ENCODE measurements at places on chromosomes 12 and 14. TPM values are rescaled to one million over a fixed set of nuclear protein-coding genes. Genes with fewer than 3 reads are reported as not detected.

SCN8A gene
- total RNA-seq: 0.52 TPM

SELPLG gene
- 3.7 TPM for total RNA-seq

AQP2 gene
- not detected for total RNA-seq

TC2N gene
- total RNA-seq: 5.7 TPM

TOMM20L gene
- not detected for total RNA-seq

DCN gene
- total RNA-seq: 688 TPM

IL31 gene
- total RNA-seq: not detected

KCNK10 gene
- total RNA-seq: not detected

TMEM260 gene
- total RNA-seq: 13.0 TPM

KRT79 gene
- total RNA-seq: 1.6 TPM

ZCCHC8 gene
- total RNA-seq: 23.5 TPM

STAT6 gene
- total RNA-seq: 31.8 TPM

ACYP1 gene
- 8.4 TPM for total RNA-seq
